ENCODE measurements at places on chromosomes 2 and 18.

DNA sequence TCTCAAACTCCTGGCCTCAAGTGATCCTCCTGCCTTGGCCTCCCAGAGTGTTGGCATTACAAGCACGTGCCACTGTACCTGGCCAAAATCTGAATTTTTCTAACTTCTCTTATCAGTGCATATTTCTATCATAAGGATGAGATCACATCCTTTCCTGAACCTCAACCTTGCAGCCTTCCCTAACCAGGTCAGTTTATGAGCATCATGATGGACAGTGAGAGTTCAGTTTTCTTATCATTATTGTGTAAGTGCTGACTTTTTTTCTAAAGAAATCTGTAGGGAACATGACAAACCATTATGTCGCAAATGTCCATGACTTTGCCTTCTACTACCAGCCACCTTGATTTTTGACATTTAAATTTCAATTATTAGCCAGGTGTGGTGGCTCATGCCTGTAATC, 31.5 kb downstream of the MRPL33 start:
- DNase-seq: no peak

DNA sequence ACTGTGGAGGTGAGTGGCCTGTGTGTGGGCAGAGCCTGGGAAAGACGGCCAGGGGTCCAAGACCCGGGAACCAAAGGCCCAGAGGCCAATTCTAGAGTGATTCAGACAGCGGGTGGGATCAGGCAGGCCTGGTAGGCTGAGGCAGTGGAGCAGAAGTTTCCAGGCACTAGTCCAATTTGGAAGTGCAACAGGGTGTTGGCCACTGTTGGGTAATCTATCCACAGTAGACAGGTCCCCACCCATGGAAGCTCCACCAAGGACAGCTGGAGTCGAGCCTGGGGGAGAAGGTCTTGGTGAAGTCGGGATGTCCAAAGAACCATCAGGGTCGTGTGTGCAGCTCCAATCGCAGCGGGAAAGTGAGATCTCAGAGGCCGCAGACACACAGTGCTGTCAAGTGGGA, 125.8 kb upstream of the COPS8 start:
- no peak for DNase-seq

DNA sequence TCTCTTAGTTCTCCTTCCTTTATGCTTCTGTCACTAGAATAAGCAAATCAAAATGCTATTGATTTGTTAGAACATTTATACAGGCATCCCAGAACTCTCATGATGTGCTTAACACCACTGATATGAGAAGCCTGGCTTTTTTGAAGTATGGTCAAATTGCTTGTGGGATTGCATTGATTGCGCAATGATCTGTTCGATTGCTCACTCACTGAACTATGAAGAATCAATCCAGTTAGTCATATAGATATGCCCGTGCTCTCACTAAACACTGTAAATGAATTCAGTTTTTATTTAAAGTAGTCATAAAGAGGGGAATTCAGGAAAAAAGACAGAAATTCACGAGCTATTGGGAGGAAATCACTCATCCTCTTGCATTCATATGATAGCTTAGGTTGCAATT, 1237.8 kb downstream of the SUCLG1 start:
- no peak for DNase-seq

- DNase-seq: no peak
These were observed 122.9 kb upstream of the ITGA4 start for GRCh38 chr2:181334158-181334826.
